ENCODE measurements at places on chromosomes 2 and 18. TPM values are rescaled to one million over a fixed set of nuclear protein-coding genes. Genes with fewer than 3 reads are reported as not detected.
A peak's percentile ranks its signal among the peaks of the same experiment; 100 is the strongest.

DNA sequence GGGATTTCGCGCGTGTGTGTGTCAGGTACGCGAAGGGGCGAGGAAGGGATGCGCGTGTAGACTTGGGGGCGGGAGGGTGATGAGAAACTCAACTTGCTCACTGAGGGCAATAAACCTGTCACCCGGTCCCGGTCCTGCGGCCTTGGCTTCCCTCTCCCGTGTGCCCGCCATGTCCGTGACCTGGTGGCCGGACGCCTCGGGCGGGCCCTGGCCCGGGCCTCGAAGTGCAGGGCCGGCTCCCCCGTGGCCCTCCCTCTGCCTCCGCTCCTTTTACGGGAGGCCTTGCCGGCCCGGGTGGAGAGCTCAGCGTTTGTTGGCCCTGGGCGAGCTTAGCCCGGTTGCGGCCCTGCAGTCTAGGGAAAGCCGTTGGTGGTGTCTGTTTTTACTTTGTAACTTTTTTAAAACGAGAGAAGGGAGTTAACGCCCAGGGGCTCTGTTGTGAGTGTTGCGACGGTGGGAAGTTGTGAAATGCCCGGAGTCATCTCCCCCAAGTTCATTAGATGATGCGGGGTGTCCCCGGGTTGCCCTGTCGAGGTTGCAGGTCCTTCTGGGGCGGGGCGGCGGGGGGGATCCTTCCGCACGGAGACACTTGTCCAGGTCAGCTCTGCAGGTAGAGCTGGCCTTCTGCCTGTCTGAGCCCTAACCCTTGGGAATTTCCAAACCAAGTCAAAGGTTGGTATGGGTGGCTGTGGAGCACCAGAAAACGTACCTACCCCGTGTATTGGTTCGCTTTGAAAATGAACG lies 883 bp downstream of the SMCHD1 start:
- DNase-seq, result peak; percentile 8

DNA sequence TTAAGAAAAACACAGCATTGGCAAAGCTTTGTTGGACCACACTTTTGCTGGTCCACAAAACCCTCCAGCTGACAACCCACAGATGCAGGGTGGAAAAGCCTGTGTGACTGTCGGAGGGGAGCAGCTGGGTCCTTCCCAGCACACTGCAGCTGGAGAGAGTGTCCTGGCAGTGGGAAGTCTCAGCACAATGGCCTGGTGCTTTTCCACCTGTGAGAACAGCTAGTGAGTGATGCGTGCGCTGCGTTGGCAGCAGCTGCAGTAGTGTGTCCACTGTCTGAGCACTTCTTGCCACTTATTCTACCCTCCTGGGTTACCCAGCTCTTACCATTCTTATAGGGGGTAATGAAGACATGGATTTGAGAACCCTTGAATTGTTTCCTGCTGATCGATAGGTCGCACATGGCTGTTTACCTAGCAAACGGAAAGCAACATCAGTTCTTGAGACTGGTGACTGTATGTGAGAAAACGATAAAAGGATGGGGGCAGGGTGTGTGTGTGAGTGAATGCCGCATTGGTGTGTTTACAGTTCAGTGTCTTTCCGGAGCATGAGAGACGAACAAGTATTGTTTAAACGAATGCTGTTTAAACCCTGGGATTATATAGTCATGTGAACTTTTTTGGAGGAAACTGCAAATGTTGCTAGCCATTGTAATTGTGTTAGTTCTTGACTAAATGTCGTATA lies 69.7 kb downstream of the LYPD6 start:
- DNase-seq, result no peak

DNA sequence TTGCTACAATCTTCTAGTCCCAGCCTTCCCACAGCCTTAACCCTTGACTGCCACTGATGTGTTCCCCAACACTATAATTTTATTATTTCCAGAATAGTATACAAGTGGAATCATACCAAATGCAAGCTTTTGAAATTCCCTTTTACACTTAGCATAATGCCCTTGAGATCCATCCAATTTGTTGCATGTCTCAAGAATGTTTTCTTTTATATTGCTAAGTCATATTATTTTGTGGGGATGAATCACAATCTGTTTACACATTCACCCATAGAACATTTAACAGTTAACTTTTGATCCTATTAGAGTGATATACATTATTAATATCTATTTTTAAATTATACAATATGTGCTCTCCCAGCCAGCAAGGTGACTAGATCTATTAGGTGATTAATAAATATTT lies 74.3 kb upstream of the KYNU start:
- DNase-seq, result no peak

GRCh38 chr2:142180820-142181533 lies 50.2 kb upstream of the LRP1B start:
- peak; percentile 63 for DNase-seq

- peak; percentile 52 for DNase-seq
These were observed 1.7 kb downstream of the MAP2 start for GRCh38 chr2:209425471-209426071.

- DNase-seq, result no peak
These were observed 229.5 kb downstream of the CNTNAP5 start for GRCh38 chr2:124254621-124255020.

DNA sequence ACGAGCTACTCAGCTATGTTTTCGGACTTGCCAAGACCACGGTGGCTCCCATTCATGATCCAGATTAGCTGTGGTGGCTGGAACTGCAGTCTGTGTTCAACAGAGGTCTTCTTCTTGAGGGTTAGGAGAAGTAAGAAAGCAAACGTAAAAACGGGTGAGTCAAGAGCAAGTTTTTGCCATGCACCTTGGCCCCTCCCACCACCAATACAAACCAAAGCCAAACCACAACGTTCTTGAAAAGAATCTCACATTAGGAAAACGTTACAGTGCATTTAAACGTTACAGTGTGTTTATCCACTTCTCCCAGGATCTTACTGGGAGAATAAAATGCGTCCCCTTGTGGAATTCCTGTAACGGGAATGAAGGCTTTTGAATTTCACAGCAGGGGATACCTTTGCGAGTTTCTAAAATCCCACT lies 725 bp downstream of the FBXO48 start:
- DNase-seq, result peak; percentile 51

DNA sequence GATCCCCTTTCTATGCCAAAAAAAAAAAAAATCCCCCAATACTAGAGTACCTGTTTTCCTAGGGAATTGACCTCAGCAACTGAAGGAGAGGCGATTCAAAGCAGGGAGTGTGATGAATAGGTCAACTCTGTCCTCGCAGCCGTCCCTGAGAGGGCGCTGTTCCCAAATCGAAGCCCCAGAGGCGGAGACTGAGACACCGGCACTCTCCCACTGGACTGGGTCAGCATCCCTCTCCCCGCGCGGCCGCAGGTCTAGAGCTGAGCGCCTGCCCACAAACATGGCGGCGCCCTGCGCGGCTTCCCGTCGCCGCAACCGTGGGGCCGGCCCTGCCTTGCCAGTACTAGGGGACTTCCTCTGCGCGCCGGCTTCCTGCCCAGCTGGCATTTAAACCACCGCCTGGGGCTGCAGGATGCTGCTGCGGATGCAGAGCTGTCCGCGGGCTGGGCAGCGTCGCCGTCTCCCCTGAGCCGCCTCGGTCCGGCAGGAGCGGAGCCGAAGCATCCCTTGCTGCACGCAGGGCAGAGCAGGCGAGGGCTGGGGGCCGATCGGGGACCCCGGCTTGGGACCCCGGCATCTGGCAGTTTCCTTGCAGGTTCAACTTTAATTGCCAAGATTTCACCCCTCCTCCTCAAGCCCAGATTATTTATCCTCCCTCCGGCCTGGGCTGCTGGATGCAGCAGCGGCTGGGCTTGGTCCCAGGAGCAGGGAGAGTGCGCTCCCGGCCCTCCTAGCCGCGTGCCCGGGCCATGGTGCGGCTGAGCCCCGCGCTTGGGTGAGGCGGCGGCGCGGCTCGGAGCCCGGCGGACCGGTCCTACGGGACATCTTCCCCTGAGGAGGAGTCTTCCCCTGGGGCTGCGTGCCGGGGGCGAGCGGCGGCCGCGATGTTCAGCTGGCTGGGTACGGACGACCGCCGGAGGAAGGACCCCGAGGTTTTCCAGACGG lies at the start of gene EHD3:
Gene EHD3 (plus strand): TSS at position 412 of the 942 bp plus-strand sequence. CDS start 470 bp downstream, at position 882.
- peak; percentile 90 for DNase-seq

GRCh38 chr2:44852594-44852993 lies 88.9 kb upstream of the SIX3 start:
- DNase-seq, result no peak

GRCh38 chr2:151861174-151861573 lies 33.0 kb upstream of the ARL5A start:
- DNase-seq, result peak; percentile 9

- DNase-seq, result no peak
These were observed 82.6 kb downstream of the MBP start for GRCh38 chr18:77049938-77050337.

- no peak for DNase-seq
These were observed 55.2 kb downstream of the TNP1 start for GRCh38 chr2:216804357-216805350.

- no peak for DNase-seq
These were observed 33.6 kb downstream of the GREB1L start for GRCh38 chr18:21275645-21276044.

GRCh38 chr2:100113990-100114433 lies 28.4 kb downstream of the AFF3 start:
- no peak for DNase-seq

GRCh38 chr2:11669454-11670291 lies at the start of gene NTSR2:
Gene NTSR2, minus strand, starts transcription at chr2:11670195. Its CDS starts 66 bp downstream, at chr2:11670129.
- peak; percentile 23 for DNase-seq

GRCh38 chr2:113807721-113808120 lies 51.3 kb upstream of the SLC35F5 start:
- DNase-seq, result no peak

DNA sequence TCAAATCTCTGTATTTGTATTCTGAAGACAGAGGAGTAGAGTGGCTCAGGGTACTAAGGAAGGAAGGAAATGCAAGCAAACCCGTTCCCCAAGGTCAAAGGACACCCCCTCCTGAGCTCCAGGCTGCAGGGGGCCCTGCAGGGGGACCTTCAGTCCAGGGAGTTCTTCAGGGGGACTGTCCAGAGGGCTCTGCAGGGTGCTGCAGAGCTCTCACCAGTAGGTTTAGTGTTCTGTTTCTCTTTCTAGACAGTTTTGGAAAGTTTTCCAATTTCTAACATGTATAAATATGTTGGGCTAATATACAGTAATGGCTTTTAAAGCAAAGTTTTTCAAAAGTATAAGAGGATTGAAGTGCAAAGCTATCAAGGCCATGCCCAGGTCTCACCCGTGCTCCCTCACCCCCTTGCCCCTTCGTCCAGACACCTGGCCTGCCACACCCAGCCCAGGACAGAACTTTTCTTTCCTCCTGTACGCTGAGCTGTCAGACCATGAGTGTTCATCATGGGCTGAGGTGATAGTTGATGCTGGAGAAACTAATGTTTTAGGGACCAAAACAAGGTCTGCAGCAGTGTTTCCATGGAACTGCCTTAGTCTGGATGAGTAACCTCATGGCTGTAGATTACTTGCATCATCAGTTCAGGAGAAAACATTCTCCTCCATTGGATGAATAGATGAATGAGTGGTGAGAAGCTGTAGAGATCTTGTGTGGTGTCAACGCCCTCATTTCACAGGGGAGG lies 134.2 kb downstream of the GLI2 start:
- DNase-seq, result no peak

GRCh38 chr18:59833785-59834184 lies 66.0 kb upstream of the PMAIP1 start:
- no peak for DNase-seq

- DNase-seq, result no peak
These were observed 4.8 kb downstream of the CDH7 start for GRCh38 chr18:65755616-65756015.

- no peak for DNase-seq
These were observed at the start of gene TET3 for GRCh38 chr2:73984203-73984921. Gene TET3, plus strand, starts transcription at chr2:73984910. Its CDS starts 1,494 bp downstream, at chr2:73986404.

DNA sequence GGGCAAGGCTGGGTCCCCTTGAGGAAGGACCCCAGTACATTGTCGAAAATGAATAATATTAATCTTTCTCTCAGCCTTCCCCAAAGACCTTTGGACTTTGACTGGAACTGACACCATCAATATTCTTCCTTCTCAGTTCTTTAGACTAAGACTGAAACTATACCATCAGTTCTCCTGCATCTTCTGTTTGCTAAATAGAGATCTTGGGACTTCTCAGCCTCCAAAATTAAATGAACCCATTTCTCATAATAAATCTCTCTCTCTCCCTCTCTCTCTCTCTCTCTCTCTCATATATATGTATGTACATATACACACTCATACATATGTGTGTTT lies 39.7 kb upstream of the VRK2 start:
- no peak for DNase-seq

GRCh38 chr18:77207540-77207939 lies 42.1 kb upstream of the GALR1 start:
- DNase-seq, result peak; percentile 85

GRCh38 chr2:66691031-66691965 lies 256.4 kb downstream of the MEIS1 start:
- no peak for DNase-seq

GRCh38 chr2:104177179-104177578 lies 676.7 kb upstream of the POU3F3 start:
- DNase-seq, result no peak

DNA sequence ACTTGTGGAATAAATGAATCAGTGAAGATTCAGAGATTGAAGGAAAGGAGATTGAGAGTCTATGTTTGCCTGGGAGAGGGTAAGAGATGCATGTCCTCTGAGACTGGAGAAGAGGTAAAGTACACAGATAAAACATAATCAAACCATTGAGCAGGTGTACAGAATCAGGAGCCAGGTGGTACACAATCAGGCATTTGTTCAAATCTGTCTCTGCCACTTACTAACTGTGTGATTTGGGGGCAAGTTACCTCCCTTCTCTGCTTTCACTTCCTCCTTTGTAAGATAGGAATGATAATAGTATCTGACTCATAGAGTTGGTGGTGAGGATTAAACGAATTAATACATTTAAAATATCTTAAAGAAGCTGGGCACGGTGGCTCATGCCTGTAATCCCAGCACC lies 94.0 kb downstream of the CDK15 start:
- no peak for DNase-seq

DNA sequence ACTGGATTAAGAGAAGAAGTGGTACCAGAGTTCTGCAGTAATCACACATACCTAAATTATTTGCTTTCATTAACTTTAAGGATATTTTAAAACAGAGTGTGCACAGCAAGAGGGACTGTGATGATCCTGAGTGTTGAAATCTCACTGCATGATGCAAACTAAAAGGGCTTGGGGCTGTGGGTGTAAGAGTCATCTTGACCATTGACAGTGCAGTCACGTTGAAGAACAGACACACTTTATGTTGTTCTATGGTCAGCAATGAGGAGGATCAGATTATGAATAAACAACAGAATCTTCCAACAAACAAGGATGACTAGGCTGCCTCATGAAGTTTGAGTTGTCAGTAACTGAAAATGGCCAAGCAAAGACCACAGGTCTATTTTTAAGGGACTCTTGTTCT lies 87.2 kb upstream of the GALNT5 start:
- DNase-seq, result peak; percentile 65

GRCh38 chr18:67771271-67771670 lies 254.8 kb upstream of the DSEL start:
- DNase-seq, result no peak

IKZF2 gene
- 0.32 TPM for total RNA-seq

REEP1 gene
- total RNA-seq, result 2.0 TPM

TTC39C gene
- 23.8 TPM for total RNA-seq

LRATD1 gene
- 0.18 TPM for total RNA-seq

TNS1 gene
- total RNA-seq, result 2.2 TPM

DOK1 gene
- total RNA-seq, result 3.9 TPM

FAP gene
- 2.3 TPM for total RNA-seq

LGALSL gene
- total RNA-seq, result 12.2 TPM

Data from SK-MEL-5 (cell line).